Activated naive CD4-positive, alpha-beta T cell treated with anti-CD3 and anti-CD28 coated beads for 36 hours (primary cell): ENCODE measurements at places on chromosomes 7 and 10.

- DNase-seq = no peak
Measured at GRCh38 chr10:29957236-29957635, 102.2 kb downstream of the JCAD start.

DNA sequence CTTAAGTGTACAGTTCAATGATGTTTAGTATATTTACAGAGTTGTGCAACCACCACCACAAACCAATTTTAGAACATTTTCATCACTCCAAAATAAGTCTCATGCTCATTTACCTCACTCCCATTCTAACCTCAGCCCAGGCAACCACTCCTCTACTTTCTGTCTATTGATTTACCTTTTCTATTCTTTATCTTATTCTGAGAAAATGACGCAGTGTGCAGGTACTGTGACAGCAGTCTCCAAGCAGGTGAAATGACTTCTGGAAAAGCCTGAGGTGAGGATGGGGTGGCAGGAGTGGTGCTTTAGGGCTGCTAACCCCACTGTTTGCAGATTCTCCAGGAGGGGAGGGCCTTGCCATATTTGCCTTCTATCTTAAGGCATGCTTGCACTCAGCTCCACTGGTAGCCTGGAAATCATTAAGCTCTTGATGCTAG, 39.5 kb downstream of the GARS1 start:
- no peak for DNase-seq

- peak; percentile 60 for DNase-seq
Measured at GRCh38 chr10:8402576-8402975, 348.1 kb downstream of the GATA3 start.

DNA sequence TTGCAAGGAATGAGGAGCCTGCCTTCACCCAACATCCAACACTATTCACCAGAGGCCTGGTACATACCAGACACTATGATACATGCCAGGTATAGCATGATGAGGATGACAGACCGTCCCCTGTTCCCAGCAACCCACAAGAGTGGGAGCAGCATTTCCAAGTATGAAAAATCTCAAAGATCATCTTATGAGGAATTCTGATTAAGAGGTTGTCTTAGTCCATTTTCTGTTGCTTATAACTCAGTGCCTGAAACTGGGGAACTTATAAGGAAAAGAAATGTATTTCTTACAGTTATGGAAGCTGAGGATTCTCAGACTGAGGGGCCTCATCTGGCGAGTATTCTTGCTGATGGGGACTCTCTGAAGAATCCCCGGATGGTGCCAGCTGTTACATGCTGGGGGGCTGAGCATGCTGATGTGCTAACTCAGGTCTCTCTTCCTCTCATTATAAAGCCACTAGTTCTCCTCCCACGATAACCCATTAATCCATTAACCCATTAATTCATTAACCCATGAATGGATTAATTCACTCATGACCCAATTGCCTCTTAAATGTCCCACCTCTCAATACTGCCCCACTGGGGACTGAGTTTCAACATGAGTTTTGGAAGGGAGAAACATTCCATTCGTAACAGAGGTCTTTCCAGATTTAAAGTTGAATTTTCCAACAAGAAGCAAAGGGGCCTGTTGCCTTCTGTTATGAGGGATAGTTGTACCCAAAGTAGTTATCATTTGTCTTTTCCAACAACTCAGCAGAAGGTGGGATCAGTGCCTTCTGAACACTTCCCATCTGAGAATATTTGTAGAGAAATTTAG, 173.9 kb downstream of the HERPUD2 start:
- DNase-seq = no peak

- DNase-seq = peak; percentile 49
Measured at GRCh38 chr10:35339942-35340341, 3.6 kb downstream of the CCNY start.

DNA sequence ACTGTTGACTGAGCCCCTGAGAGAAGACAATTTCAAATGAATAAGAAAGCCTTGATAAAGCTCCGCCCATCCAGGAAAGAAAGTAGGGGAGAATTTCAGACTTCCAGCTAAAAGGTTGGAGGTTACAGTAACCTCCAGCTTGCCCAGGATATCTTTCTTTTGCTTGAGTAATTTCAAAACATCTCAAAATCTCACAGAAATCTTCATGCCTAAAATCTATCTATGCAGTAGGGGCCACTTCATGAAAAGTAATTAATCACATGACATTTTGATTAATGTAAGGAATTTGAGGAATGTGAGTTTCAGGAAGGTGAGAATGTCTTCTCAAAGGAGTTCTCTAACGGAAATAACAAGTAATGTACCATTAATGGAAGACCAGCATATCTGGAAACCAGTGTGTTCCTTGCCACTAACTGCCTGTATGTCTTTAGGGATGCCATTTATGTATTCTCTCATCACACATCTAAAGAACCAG, 24.2 kb downstream of the TRIL start:
- no peak for DNase-seq

GRCh38 chr10:79397051-79397450, 48.4 kb downstream of the ZCCHC24 start:
- no peak for DNase-seq

- peak; percentile 63 for DNase-seq
Measured at GRCh38 chr10:22340329-22341189, 4.7 kb upstream of the SPAG6 start.

DNA sequence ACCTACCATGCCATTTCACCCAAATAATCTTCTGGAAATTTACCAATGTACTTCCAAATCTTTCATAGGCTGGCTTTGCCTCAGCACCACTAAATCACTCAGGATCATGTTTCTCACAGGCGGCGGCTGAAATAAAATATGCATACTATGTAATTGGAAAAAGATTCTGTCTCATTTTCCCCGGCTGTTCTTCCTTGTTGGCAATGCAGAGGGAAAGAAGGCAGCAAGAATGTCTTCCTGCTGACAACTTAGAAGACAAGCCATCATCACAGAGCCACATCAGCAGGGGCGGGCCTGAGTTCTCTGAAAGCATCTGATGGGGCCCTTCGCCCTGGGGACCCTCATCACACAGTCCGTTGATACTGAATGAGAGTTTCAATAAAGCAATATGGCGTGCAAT, 39.2 kb upstream of the COL1A2 start:
- no peak for DNase-seq

DNA sequence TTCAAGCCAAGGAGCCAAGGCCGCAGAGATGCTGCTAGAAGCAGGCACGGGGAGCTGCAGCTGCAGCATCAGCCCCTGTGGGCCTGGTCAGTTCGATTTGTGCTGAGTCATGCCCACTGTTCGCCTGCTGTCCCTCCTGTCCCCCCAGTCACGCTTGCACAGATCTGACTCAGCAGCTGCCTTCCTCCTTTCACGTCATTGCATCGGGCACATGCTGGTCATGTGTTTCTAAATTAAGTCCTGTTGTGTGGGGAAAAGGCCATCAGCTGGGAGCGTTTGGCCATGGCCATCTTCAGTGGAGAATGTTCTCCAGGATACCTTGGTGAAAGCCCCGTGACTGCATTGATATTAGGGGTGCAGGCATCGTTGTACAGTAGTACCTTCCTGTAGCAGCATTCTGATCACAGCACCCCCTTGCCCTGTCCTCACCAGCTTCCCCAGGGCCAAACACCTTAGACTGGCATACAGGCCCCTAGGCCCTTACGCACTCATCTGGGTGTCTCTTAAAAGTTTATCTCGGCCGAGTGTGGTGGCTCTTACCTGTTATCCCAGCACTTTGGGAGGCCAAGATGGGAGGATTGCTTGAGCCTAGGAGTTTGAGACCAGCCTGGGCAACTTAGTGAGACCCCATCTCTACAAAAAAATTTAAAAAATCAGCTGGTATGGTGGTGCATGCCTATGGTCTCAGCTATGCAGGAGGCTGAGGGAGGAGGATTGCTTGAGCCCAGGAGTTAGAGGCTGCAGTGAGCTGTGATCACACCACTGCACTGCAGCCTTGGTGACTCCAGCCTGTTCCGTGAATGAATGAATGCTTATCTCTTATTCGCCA, 23.2 kb downstream of the POR start:
- no peak for DNase-seq

DNA sequence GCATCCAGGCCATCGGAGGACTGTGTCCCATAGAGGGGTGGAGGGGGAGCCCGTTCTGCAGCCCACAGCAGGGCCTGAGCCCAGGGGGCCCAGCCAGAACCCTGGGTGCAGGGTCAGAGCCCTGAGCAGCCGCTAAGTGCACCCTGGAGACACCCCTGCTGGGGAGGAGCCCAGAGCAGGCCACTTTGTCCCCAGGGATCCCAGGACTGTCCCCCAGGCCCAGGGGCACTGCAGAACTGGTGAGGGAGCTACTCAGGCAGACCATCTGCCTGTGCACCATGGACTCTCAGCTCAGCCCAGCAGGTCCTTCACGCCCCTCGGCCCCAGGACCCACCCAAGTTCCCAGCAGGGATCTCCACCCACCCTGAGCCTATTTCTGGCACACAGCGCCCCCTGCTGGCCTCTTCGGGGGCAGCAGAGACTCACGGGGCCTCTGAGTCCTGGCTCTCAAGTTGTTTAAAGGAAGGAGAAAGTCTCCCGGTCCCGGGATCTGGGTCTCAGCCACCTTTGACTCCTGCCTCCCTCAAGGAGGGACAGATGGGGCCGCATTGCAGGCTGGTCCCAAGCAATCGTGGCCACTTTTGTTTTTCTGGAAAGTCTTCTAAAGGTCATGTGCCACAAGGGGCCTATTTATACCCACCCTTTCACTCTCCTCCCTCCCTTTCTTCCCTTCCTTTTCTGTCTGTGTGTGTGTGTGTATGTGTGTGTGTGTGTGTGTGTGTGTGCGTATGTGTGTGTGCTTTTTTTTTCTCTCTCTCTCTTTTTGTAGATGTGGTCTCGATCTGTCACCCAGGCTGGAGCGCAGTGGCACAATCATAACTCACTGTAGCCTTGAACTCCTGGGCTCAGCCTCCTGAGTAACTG, 90.3 kb downstream of the MYL10 start:
- peak; percentile 66 for DNase-seq

GRCh38 chr10:43292755-43293676, 26.2 kb upstream of the RASGEF1A start:
- DNase-seq = peak; percentile 65

DNA sequence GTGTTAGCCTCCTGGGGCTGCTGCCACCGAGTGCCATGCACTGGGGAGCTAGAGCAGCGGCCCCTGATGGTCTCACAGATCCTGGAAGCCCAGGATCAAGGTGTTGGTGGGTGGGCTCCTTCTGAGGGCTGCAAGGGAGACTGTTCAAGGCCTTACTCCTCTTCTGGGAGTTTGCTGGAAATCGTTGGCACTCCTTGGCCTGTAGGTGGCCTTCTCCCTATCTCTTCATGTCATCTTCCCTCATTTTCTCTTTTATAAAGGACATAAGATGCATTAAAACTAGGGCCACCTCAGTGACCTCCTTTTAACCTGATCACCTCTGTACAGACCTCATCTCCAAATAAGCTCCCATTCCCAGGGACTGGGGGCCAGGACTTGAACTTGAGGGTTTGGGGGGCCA, 27.0 kb upstream of the ZNF862 start:
- DNase-seq = no peak

DNA sequence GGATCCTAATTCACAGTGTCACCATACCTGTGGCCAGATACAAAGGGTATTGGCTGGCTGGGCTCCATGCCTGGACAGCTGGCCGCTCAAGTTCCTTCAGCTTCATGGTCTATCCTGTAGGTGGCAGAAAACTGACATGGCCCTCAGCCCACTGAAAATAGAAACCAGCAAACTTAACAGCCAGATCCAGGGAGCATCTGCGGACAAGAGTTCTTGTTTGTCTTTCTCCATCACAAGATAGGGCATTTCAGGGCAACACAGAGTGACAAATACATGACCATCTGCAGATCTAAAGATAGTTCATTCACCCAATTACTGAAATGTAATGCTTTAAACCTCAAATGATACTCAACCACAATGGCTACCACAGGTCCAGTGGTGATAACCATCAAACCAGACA, 2.8 kb downstream of the SEC31B start:
- DNase-seq = no peak

- DNase-seq = no peak
Measured at GRCh38 chr7:117841611-117842010, 31.6 kb downstream of the CTTNBP2 start.

- no peak for DNase-seq
Measured at GRCh38 chr10:93614101-93614825, 1.9 kb downstream of the PDE6C start.

DNA sequence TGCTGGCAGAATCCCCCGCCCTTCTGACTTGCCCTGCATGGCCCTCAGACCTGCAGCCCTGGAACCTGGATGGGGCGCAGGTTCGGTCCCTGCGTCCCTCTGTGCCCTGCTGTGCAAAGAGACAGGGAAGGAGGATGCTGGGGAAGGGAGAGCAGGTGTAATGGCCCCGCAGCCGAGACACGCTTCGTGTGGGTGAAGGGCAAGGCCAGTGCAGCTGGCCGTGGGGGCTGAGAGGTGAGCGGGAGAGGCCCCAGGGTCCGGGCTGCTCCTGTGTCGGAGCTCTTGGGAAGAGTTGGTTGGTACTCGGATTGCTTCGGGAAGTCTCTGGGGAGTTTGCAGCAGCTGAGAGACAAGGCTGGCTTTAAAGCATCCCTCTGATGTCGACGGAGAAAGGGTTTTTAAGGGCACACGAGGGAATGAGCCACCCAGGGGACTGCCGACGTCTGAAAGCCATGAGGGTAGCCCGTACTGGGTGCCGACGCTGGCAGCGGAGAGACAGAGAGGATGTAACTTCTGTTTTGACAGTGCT, 6.5 kb downstream of the ELFN1 start:
- DNase-seq = no peak
